ENCODE measurements at places on chromosomes 12 and 14.

- DNase-seq, result no peak
Measured at GRCh38 chr12:105457026-105457425, 126.5 kb downstream of the C12orf75 start.

DNA sequence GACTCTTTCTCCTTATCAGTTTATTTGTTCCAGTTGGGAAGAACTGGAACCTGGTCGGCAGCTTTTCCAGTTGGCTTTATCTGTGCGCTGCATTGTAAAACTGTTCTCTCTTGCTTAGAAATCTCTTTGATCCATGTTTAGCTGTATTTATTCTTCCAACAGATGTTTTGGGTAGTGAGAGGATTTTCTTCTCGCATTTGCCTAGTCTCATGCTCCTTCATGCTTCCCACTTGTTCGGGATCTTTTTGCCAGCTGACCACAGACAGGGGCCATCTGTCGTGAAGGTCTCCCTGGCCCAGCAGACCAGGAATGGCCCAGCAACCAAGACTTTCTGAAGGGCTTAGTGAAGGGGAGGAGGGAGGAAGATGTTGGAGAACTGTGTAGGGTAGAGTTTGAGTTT, 21.6 kb downstream of the NTF3 start:
- DNase-seq, result no peak

DNA sequence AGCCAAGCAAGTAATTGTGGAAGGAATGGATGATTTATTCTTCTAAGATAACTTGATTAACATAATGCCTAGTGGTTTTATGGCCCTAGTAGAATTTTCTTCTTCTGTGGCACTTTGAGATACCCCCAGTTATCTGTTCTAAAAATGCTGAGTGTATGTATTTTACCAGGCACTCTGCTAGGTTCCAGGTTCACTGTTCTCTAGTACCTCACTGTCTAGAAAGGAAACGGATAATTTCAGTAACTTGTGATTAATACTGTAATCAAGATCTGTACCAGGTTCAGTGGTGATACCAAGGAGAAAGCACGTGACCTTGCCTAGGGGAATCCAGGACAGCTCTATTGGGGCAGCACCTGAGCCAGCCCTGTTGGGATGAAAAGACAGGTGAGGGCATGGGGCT, 8.0 kb downstream of the ANO6 start:
- no peak for DNase-seq

DNA sequence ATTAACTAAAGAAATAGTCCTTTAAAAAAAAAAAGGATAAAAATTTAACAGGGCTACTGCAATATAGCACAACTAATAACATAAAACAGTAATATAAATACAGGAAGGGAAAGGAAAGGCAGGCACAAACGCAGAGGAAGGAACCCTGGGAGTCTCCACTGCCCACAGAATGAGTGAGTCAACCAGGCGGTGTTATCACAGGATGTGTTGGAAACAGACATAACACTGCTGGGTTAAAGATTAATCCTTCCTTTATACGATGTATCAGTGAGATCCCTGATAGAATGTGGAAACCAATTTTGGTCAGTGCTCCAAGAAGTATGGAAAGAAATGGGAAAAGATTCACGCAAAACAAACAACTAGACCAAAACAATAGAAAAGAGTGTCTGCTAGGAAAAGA, 47.9 kb downstream of the FGD6 start:
- no peak for DNase-seq

GRCh38 chr12:130086797-130087196, 75.5 kb upstream of the FZD10 start:
- DNase-seq, result no peak

DNA sequence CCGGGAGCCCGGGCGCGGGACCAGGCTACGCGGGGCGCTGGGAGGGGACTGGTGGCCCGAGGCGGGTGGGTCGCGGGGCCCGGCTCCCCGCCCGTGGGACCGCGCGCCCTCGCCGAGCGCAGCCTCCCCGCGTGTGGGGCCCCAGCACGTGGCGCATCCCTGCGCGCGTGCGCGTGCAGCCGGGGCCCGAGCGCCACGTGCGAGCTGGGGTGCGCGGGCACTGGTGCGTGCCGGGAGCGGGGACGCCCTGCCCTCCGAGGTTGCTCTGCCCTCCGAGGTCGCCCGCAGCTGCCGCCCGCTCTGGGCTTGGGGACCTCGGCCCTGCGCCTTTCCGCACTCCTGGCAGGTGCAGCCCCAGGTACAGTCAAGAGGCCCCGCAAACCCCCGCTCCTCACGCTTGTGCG, 365 bp upstream of the CCDC88C start:
- DNase-seq, result peak; percentile 71

- DNase-seq, result no peak
Measured at GRCh38 chr12:126431767-126432166, 1366.5 kb downstream of the AACS start.

DNA sequence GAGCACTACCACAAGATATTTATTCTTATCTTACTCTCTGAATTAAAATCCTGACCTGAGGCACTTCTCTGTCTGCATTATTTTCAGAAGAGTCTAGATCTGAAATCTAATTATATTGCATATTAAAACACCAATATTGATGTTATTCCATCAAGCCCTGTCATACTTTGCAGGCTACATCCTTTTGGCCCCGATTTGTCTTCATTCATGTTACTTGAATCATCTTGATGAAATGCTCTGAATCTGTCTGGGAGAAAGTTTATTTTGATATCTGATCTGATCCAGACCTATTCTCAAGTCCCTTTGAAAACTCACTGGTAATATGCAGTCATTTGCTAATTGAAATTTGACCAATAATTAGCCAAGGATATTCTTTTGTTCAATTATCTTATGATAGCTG, 79.9 kb downstream of the BBS10 start:
- DNase-seq, result no peak

Measured in CD4-positive, alpha-beta T cell treated with Interleukin-6 for 4 hours (primary cell).